MG63 (cell line): ENCODE measurements at places on chromosomes 5 and 9. TPM values are rescaled to one million over a fixed set of nuclear protein-coding genes. Genes with fewer than 3 reads are reported as not detected.

The TRPM3 gene
- not detected in 2 replicates for total RNA-seq

The FGF10 gene
- not detected in 2 replicates for total RNA-seq

The MYOT gene
- not detected in 2 replicates for total RNA-seq

The IL9 gene
- not detected in 2 replicates for total RNA-seq

The LYRM7 gene
- 4.6 and 6.2 TPM in 2 replicates for total RNA-seq

The TMEM174 gene
- not detected in 2 replicates for total RNA-seq

The SMAD5 gene
- total RNA-seq, result 46.4 and 78.3 TPM in 2 replicates

The BTNL8 gene
- total RNA-seq, result not detected in 2 replicates

The ADAMTS19 gene
- 0.20 and 1.7 TPM in 2 replicates for total RNA-seq

The C5 gene
- total RNA-seq, result 2.4 and 2.7 TPM in 2 replicates

The LHX3 gene
- not detected in 2 replicates for total RNA-seq

The FGD3 gene
- not detected in 2 replicates for total RNA-seq

The ARHGEF37 gene
- 0.17 and 1.1 TPM in 2 replicates for total RNA-seq
